Muscle of back (tissue), 13 donors: ENCODE measurements at places on chromosomes 1 and 21. TPM values are rescaled to one million over a fixed set of nuclear protein-coding genes. Genes with fewer than 3 reads are reported as not detected.
A peak's percentile ranks its signal among the peaks of the same experiment; 100 is the strongest.

GRCh38 chr1:178411756-178412399 lies 84.9 kb downstream of the CLEC20A start:
- DNase-seq, result no peak

The RAB13 gene
- polyA plus RNA-seq, result 81.9 TPM

- peak; percentile 84 for DNase-seq
These were observed 407 bp downstream of the CAMSAP2 start for GRCh38 chr1:200738949-200739651.

The AJAP1 gene
- 0.63 TPM for polyA plus RNA-seq

DNA sequence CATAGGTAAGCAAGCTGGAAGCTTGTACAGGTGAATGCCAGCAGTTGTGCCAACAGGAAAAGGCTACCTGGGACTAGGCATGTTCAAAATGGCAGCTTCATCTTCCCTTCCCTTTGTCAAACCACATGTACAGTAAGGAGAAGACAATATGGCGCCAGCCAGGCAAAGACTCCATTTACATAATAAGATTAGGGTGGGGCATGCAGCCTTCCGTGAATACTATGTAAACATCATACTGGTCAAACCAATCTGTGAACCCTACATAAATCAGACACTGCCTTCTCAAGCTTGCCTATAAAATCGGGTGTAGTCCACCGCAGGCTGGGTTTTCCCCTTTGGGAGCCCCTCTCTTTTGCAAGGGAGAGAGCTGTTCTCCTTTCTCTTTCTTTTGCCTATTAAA lies 24.6 kb downstream of the ATF3 start:
- no peak for DNase-seq

DNA sequence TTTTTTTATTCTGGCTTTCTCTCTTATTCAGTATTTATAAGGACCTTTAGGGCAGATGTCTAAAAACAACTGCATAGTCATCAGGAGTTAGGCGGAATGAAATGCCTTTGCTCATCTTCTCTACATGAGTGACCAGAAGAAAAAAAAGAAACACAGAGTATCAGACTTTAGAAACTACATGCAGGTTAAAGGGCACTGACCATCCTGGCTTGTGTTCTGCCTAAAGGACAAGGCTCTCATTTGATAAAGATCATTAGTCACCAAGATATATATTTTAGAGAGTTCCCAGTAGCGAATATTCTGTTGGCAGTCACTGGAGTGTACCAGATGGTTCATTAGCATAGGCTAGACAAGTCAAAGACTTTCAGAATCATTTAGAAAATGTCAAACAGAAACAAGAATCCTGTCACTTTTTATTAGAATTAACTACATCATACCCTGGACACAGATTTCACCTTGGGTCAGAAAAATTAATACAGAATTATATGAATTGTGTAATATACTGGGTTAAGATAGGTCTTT lies 145.6 kb downstream of the NR5A2 start:
- no peak for DNase-seq

DNA sequence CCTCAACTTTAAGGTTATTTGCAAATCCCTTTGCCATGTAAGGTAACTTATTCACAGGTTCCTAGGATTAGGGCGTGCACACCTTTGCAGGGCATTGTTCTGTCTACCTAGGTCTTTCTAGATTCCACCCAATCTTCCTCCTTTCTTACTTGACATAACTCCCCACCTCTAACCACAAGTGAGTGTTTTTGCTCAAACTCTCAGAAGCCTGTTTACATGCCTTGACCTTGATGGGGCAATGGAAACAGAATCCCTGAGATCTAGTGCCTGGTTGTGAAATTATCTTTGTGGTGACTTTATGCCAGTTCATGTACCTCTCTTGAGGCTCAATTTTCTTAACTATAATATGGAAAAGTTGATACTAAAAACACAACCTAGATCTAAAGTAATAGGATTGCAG lies 296.6 kb downstream of the TTLL7 start:
- DNase-seq, result no peak

The TRIM62 gene
- polyA plus RNA-seq, result 7.6 TPM
